Inflammatory macrophage (primary cell): ENCODE measurements at places on chromosomes 3 and 15.

GRCh38 chr15:60370105-60370868 is 27.5 kb downstream of the ANXA2 start:
- no peak for DNase-seq

- no peak for DNase-seq
Observed at GRCh38 chr3:43727930-43728329, 37.2 kb downstream of the ABHD5 start.

GRCh38 chr15:60737217-60737616 is 258.3 kb upstream of the ICE2 start:
- no peak for DNase-seq

- no peak for DNase-seq
Observed at GRCh38 chr15:29071232-29071881, 185.6 kb downstream of the APBA2 start.

DNA sequence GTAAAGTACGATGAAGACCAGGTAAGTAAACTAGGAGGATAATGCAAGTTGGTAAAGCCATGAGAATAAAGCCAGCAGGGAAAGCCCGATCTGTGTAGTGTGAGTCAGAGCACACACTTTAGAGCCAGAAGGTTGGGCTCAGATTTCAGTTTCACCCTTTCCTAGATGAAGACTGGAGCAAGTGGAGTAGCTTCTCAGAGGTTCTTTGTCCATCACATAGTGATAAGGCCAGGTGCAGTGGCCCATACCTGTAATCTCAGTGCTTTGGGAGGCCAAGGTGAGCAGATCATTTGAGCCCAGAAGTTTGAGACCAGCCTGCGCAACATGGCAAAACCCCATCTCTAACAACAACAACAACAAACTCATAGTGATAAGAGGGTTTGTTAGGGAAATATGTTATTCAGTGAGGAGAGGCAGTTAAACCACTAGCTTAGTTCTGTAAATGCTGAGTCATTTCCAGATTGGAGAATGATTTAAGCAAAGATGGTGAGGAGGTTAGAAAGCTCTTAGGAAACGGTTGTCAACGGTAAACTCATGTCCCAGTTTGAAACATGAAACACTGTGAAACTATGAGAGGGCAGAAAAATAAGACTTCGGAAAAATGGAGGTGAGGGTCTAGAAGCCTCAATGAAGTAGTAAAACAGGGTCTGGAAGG is 39.0 kb downstream of the IL12A start:
- DNase-seq: peak; percentile 28

GRCh38 chr3:12953201-12953995 is 112.0 kb upstream of the RPL32 start:
- DNase-seq: no peak

GRCh38 chr3:6929918-6930317 is 69.0 kb downstream of the GRM7 start:
- no peak for DNase-seq

GRCh38 chr3:166064476-166064875 is 227.3 kb upstream of the BCHE start:
- DNase-seq: no peak

DNA sequence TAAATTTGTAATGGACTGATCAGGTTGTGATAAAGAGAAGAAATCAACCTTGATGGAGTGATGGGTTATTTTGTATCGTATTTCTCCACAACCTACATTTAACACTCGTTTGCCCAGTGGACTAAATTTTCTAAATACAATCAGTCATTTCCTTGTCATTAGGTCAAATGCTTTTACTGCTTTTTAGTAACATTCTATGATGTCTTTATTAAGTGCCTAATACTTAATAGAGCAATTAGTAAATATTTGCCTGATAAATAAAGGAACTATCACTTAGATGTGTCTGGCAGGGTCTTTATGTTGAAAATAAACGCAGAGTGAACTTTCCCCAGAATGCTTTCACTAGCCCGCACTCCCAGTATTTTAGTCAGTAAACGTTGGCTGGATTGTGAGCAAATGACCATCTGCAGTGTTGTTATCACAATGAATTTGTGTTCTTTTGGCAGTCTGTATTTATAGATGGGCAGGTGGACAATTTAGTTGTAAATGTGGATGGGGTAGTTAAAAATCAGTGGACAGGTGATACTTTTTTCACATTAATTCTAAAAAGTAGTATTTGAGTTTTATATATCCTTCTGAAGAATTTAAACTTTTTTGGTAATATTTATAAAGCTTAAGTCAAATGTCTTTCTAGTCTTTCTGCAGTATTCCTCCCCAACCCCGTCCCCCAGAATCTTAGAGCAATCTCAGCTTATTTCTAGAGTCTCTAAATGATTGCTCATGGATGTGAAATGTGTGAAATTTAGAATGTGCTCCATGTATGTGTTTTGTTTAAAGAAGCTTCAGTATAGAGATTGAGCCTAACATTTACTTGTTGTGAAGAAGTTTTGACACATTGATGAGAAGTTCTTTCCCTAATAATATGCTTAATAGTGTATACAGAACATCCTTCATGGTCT is 4.9 kb downstream of the USP3 start:
- no peak for DNase-seq

DNA sequence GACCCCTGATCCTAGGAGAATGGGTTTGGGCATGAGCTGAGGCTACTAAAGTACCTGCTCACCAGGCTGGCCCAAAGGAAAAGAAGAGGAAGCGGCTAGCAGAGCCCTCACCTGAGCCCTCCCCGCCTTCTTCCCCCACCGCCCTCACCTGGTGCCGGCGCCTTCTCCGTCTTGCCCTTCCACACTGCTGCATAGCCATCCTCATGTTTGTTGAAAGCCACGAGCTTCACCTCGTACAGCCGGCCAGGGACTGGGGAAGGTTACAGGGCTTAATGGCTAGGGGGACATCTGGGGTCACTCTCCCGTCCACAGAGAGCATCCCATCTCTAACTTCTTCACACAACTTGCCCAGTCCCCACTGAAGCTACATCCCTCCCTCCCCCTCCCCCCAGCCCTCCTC is 13.9 kb upstream of the IGDCC3 start:
- no peak for DNase-seq

- DNase-seq: no peak
Observed at GRCh38 chr3:138687236-138687635, 78.7 kb downstream of the FAIM start.

DNA sequence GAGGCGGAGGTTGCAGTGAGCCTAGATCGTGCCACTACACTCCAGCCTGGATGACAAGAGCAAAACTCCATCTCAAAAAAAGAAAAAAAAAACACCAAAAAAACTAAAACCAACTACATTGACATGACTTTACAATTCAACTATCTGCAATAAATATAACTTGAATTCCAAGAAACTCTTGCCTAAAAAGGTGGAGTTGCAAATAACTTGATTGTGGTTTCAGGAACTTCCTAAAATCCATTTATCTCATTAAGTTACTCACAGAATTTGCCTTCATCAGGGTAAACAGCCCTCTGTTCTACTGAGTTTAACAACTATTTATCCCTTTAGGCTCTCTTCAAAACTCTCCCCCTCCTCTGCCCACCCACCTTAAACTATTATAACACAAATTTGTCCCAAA is 2.7 kb upstream of the MAPK6 start:
- DNase-seq: peak; percentile 80

- peak; percentile 57 for DNase-seq
Observed at GRCh38 chr3:46998121-46998851, 18.8 kb downstream of the NBEAL2 start.

GRCh38 chr3:15186101-15186476 is 20.0 kb upstream of the CAPN7 start:
- no peak for DNase-seq

DNA sequence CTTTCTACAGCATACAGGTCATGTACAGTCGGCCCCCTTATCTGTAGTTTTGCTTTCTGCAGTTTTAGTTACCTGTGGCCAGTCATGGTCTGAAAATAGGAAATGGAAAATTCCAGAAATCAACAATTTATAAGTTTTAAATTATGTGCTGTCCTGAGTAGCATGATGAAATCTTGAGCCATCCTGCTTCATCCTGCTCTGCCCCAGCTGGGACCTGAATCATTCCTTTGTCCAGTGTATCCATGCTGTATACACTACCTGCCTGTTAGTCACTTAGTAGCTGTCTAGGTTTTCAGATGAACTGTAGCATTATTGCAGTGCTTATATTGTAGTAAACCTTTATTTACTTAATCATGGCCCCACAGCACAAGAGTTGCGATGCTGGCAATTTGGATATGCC is 44.8 kb downstream of the AP4E1 start:
- DNase-seq: no peak

GRCh38 chr15:36753173-36753572 is 173.7 kb downstream of the CDIN1 start:
- DNase-seq: no peak

DNA sequence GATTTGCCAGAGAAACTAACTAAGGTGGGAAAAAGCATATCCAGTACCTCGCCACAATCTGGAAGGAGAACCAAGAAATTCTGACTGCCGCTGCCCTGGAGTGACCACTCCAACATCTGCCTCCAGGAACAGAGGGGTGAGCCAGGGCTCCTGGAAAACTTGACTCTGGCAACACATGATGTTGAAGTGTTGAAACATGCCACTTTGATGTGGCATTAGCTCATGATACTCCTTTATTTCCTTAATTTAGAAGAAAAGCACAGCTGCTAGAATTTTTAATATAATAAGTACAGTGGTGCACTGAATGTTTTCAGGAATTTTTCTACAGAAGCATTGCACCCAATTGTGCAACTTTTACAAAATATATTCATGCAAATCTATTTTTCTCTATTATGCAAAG is 109.9 kb upstream of the BCL6 start:
- peak; percentile 62 for DNase-seq

GRCh38 chr15:96320703-96321638 is 9.5 kb upstream of the NR2F2 start:
- DNase-seq: no peak
